ENCODE measurements at places on chromosomes 4 and X.

DNA sequence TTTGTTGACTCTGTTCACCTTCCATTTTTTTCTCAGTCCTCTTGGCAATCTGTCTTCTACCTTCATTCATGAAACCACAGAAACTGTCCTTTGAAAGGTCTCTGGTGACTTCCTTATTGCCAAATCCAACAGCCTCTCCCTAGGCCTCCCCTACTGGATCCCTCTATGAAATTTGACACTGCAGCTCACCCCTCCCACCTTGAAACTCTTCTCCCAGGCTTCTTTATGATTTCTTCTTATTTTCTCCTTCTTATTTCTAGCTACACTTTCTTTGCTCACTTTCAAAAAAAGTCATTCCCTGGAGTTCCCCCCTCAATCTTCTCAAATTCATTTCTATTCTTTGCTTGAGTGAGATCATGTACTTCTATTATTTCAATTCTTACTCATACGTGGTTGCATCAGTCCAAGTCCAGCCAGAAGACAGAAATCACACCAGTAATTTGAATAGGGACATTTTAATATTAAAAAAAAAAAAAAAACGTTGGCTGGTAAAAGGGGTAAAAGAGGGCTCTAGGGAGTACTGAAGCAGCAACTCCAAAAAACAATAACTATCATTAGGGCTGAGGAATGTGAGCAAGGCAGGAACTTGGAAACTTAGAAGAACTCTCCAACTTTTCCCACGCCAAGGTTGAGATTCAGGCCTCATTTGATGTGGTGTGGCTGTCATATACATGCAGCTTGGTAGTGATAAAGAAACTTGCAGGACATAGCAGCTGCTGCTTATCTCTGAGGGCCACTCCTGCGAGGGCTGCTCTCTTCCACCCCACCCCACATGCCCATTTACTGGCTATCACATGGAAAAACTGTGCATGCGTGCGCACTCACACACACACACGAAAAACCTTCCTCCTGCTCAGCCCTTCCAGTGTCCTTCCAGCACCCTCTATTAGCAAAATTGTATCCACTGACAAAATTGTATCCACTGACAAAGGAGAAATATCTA, 169.8 kb upstream of the GALNT7 start:
- DNase-seq, result no peak

GRCh38 chrX:103839404-103839803, 7.3 kb upstream of the RAB9B start:
- no peak for DNase-seq

- no peak for DNase-seq
Measured at GRCh38 chr4:87502580-87503238, 26.5 kb downstream of the SPARCL1 start.

DNA sequence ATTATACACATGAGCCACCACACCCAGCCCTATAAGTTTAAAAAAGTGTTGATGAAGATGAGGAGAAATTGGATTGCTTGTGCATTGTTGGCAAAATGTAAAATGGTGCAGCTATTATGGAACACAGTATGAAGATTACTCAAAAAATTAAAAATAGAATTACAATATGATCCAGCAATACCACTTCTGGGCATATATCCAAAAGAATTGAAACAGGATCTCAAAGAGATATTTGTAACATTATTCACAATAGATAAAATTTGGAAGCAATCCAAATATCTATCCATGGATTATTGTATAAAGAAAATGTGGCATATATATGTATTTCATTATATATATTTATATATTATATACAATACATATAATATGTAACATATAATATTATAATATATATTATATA, 515.6 kb upstream of the GNPDA2 start:
- DNase-seq, result no peak

DNA sequence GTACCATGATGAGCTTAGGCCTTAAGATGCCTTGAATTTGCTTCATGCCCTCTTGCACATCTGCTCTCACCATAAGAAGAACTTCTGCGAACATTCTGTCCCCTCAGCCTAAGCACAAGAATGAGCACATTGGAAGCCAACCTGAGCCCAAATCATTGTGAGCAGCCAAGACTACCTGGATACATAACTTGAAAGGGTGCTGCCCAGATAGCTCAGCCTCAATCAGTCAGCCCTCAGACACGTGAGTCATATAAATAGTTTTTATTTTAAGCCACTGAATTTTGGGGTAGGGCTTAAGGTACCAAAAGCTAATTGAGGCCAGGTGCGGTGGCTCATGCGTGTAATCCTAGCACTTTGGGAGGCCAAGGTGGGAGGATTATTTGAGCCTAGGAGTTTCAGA, 27.5 kb upstream of the BBS12 start:
- no peak for DNase-seq

GRCh38 chr4:154877110-154877760, 96.2 kb downstream of the RBM46 start:
- no peak for DNase-seq

DNA sequence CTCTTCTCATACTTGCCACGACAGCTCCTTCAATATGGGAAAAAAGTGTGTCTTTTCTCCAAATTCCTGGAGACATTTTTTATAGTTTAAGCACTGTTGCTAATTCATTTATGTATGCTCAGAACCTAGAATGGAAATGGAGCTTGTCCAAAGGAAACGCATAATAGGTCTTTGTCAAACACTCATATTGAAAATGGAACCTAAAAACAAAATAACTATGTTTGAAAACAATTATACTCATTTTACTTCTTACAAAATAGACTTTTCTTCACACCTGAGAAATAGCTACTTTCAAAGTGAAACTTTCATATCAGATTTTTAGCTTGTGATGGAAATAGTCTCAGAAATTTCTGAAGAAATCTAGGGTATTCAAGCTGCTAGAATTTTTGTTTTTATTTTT, 529.7 kb upstream of the BOD1L1 start:
- DNase-seq, result no peak

DNA sequence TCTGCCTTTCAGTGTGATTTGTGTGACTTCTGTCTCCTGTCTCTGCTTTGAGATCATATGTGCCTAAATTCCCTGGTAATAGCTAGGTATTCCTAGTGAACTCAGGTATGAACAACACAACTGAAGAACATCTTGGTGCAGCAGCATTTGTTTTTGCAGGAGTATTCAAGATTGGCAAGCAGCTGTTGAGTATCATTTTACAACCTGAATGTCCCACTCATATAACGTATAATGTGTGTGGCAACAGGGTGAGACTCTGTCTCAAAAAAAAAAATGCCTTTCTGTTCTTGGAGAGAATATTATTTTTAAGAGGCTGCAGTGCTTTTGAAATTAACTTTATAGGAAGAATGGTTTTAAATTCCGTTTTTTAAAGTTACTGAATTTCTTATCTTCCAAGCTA, 7.7 kb downstream of the LSM6 start:
- DNase-seq, result no peak

DNA sequence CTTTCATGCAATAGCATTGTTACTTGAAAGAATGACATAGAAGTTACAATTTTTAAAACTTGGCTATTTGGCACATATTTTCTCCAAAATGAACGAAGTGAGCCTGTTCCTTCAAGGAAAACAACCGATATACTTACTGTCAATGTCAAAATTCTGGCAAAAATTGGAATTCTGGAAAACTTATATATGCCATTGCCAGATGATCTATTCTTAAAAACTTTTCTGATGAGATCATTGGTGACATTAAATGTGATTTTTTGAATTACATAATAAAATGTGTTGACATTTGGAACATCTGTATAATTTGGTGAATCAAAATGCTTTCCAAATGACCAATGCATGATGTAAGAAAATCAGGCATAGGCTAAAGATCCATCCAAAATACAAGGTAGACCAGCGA, 209.0 kb downstream of the SCFD2 start:
- no peak for DNase-seq

DNA sequence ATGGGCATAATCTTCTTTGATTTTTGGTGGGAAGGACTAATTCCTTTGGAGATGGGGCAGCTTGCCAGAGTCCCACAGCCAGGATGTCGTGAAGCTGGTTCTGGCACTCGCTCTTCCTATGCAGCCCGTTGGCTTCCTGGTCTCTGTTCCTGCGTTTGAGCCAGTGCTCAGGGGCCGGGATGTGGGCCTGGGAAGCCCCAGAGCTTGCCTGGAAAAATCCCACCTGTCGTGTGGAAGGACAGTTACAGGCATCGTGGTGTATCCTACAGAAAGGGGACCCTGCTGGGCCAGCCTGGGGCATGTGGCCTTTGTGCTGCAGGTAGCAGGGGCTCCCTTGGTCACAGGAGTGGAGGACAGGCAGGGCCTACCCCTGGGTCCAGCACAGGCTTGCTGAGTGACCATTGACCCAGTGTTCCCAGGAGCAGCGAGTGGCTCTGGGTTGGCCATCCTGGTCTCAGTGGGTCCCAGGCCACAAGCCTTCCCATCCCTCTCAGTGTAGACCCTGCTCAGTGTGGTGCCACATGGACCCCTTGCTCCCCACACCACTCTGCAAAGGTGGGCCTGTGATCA, 50.2 kb downstream of the ADRA2C start:
- no peak for DNase-seq

DNA sequence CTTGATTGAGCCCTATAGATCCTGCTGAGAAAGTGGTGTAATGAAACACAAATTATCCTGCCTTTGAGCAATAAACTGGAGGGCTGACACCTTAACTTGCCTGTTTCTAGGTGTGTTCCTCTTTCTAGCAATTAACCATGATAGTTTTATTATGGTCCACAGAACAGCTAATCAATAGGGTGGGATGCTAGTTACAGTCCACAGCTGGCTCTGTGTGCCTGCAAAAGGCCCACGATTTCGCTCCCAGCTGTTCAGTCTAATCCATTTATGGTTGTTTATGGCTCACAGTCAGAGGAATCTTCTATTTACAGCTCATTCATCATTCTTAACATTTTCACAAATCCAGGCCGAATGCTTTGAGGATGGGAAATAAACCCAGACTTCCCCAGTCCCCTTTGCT, 674.9 kb downstream of the SMARCA1 start:
- DNase-seq, result no peak

- no peak for DNase-seq
Measured at GRCh38 chr4:122803788-122804208, 22.8 kb upstream of the FGF2 start.

DNA sequence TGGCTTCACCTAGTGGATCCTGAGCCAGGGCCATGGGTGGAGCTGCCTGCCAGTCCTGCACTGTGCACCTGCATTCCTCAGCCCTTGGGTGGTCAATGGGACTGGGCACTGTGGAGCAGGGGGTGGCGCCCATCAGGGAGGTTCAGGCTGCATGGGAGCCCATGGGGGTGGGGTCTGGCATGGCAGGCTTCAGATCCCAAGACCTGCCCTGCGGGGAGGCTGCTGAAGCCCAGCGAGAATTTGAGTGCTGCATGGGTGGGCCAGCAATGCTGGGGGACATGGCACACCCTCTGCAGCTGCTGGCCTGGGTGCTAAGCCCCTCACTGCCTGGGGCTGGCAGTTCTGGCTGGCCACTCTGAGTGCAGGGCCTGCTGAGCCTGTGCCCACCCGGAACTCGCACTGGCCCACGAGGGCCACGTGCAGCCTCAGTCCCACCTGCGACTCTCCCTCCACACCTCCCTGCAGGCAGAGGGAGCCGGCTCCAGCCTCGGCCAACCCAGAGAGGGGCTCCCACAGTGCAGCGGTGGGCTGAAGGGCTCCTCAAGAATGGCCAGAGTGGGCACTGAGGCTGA, 270.0 kb downstream of the CENPC start:
- DNase-seq, result no peak

- no peak for DNase-seq
Measured at GRCh38 chr4:57191523-57192034, 81.4 kb upstream of the IGFBP7 start.

DNA sequence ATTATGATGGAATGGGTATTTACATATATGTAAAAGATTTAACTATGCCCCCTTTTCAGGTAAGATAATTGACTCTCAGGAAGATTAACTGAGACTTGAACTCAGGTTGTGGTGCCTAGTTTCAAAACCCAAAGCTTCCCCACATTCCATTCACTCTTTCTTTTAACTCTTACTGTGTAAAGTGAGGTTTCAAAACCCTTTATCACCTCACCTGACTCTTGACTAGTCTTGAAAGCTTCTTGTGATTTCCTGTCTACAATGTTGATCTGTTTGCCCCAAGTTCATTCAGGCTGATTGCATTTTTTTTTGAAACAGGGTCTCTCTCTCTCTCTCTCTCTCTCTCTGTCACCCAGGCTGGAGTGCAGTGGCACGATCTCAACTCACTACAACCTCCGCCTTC, 40.5 kb upstream of the RAPGEF2 start:
- DNase-seq, result no peak

DNA sequence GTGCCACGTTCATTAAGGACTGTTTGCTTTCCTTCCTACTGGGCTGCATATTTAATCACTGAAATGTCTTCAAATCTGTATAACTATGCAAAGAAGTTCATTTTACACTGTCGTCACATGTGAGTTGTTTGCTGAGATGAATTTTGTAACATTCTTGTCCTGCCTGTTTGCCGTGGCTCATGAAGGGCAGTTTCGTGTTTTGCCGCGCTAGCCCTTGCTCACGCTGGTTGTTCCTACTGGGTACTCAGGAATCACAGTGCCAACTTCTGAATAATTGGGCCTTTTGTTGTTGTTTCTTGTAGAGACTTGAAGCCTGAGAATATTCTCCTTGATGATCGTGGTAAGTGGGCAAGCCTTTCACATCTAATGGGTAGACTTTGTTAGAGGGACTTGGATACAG, 52.2 kb downstream of the HTT-AS start:
- DNase-seq, result no peak

- peak; percentile 60 for DNase-seq
Measured at GRCh38 chrX:149881081-149881711, at the start of gene MAGEA8. TSS of gene MAGEA8 (plus strand) at chrX:149881183. CDS start at chrX:149884273, 3,090 bp downstream.

- DNase-seq, result no peak
Measured at GRCh38 chr4:140679576-140679975, 76.6 kb downstream of the TBC1D9 start.

DNA sequence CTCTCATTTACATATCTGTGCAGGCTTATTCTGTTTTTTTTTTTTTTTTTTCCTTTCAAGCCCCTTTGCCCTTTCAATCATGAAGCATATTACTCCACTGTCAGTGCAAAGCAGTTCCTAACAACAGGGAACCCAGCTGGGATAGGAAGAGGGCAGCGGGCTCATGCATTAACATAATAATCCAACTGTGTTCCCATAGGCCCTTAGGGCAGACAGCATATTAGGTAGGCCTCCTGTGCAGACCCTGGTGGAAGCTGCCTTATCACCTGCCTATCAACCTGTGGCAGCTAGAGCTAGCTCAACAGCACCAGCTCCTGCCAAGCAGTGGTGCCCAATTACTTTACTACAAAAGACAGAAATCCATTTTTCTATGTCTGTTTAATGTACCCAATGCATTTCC, 49.3 kb downstream of the SLC10A7 start:
- DNase-seq, result no peak

GRCh38 chr4:10596586-10597290, 87.8 kb downstream of the CLNK start:
- DNase-seq, result no peak

GRCh38 chr4:139711461-139711860, 45.8 kb downstream of the MGST2 start:
- DNase-seq, result no peak

- no peak for DNase-seq
Measured at GRCh38 chrX:133412246-133412645, 3.0 kb downstream of the GPC4 start.

Measured in activated T-cell treated with anti-CD3 and anti-CD28 coated beads, Interleukin-2, amount 50 U/mL, for 48 hours (primary cell).